Stimulated activated CD4-positive, alpha-beta T cell treated with anti-CD3 and anti-CD28 coated beads, TNF-alpha, amount 100 ng/mL, for 1 hour (primary cell): ENCODE measurements at places on chromosomes 16 and 17.

- no peak for DNase-seq
Observed at GRCh38 chr17:61164517-61164916, 235.1 kb upstream of the TBX2 start.

- no peak for DNase-seq
Observed at GRCh38 chr17:66143657-66144282, 48.2 kb downstream of the CEP112 start.

- DNase-seq, result no peak
Observed at GRCh38 chr17:1271030-1271423, 783 bp downstream of the BHLHA9 start.

DNA sequence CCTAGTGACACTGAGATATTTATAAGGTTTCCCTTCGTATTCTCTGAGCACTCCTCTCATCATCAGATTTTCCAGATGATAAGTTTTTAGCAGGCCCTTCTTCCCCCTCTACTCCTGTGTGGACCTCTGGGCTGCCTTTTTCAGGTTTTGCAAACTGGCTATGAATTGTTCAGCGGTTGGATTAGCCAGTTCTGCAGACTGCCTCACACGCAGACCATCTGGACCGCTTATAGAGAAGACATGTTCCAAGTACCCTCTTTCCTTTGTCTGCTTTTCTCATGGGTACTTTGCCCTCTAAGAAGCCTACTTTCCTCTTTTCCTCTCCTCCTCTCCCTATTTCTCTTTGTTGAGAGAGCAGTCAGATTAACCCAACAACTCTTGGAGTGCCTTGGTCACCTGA, 111.6 kb downstream of the GRIN2A start:
- DNase-seq, result no peak

DNA sequence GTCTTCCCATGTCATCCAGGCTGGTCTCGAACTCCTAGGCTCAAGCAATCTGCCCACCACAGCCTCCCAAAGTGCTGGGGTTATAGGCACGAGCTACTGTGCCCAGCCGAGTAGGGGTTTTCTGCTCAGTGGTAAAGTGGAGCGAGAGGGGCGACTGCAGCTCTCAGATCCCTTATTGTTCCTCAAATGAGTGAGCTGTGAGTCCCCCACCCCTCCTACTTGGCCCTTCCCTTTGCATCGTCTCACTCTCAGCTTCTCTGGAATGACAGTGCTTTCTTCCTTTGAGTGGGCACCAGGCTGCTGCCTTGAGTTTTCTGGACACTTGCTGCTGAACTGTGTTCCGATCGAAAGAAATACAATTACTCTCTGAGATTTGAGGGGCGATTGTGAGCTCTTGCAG, 63.5 kb downstream of the MSI2 start:
- no peak for DNase-seq

DNA sequence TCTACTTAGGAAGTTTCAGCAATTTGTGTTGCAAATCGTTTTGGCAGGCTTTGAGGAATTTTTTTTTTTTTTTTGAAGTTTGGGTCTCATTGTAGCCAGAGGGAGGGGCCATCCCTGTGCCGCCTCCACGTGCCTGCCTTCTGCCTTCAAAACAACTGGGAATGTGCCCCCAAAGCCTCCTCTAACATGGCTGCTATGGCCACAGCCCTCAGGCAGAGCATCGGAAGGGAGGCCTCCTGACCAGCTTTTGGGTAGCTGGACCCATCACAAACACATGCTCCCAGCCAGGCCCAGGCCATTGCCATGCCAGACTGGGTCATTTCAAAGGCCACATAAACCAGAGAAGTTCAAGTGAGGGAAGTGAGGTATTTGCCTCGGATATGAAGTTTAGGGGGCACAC, 21.5 kb downstream of the C16orf82 start:
- DNase-seq, result no peak

- DNase-seq, result no peak
Observed at GRCh38 chr16:18827890-18828289, 26.5 kb upstream of the ARL6IP1 start.

DNA sequence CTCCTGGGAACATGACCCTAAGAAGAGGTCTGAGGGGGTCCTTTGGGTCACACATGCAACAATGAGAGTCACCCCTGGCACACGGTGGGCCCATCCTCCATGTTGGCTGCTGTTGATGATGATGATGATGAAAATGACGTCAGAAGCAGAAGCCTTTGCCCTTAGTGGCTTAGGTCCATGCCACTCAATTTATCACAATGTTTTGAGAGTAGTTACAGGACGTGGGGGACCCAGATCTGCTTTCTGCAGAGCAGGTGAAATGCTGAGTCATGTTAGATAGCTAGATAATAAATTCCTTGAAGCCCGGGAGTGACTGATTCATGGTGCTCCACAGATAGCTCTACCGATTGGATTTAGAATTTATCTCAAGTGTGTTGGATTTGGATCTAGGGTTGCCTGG, 53.9 kb downstream of the VPS35L start:
- DNase-seq, result no peak

DNA sequence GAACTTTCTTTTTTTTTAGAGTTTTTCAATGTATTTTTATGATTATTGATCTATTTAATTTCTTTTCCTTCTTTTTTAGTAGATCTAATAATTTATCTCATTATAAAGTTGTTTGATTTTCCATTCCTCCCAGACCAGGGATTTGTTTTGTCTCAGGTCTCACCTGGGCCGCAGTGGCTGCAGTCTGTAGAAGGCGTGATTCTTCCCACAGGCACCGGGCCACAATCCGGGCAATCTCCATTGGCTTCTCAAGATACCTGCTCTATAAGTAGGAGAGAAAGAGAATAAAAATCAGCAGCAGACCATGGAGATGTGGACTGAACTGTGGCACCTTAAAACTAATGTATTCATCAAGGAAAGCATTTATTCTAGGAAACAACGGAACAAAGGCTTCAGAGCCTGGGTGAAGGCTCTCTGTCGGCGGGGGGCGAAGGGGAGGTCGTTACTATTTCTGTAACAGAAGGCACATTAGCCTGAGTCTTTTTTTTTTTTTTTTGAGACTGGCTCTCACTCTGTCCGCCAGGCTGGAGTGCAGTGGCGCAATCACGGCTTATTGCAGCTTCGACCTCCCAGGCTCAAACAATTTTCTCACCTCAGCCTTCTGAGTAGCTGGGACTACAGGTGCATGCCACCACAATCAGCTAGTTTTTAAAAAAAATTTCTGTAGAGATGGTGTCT, 42.7 kb downstream of the STAT3 start:
- DNase-seq, result no peak

DNA sequence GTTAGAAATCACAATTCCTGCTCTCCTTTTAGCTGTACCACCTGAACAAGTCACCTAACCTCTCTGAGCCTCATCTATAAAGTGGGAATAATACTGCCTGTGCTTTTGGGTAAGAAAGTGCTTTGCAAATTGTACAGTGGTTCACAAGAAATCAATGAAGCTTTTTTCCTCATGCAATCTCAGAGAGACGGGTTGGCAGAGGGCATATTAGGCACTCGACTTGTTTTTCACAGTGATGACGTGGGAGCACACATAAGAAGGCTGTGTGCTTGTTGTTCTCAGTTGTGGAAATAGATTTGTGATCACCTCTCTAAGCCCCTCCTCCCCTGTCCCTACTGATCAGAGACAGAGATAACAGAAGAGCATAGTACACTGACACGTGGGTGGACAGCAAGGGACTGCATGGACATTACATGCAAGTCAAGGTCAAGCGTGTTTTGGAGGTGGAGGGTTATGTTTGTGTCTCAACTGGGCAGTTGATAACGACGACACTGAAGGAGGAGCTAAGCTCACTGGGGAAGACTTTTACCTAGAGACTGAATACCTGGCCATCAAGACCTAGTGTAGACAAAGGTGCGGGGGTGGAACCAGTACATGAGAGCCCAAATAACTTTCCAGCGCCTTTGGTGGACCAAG, 1.7 kb upstream of the GPT2 start:
- DNase-seq, result no peak
